Mesothelial cell of epicardium (in vitro differentiated cells): ENCODE measurements at places on chromosomes 6 and 20. TPM values are rescaled to one million over a fixed set of nuclear protein-coding genes. Genes with fewer than 3 reads are reported as not detected.

Gene ULBP2
- 0.23 to 0.42 TPM (median 0.24 TPM) in 3 replicates for total RNA-seq

GRCh38 chr6:124197148-124197547 is 393.5 kb downstream of the NKAIN2 start:
- H3K4me3 ChIP-seq, result no peak overlapping the region
- DNase-seq, result no peak
- H3K27me3 ChIP-seq, result no peaks in the 10 kb centered on the region
- no peaks in the 10 kb centered on the region for H3K36me3 ChIP-seq
- no peak overlapping the region for H3K27ac ChIP-seq

Gene MTFR2
- total RNA-seq, result 1.7 to 2.2 TPM (median 2.0 TPM) in 3 replicates

Gene IL20RA
- total RNA-seq, result 1.1 to 2.1 TPM (median 1.7 TPM) in 3 replicates

DNA sequence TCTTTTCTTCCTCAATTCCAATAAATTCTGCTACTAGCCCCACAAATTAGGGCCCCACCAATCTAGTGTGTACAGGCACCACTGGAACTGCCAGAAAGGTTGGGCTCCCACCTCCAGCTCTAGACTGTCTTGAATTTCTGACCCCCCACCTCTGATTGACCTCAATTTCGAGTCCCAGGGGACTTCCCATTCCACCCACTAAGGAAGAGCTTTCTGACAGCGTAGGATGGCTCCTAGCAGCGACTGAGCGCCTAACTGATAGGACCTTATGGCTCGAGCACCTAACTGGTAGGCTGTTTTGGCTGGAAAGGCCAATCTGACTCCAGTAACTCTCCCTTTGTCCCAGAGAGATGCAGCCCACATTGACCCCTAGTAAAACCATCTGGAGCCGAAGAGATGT is 171.6 kb upstream of the ZNF184 start:
- no peaks in the 10 kb centered on the region for H3K36me3 ChIP-seq
- no peak overlapping the region for H3K4me3 ChIP-seq
- peaks cover 9% of the 10 kb centered on the region for H3K4me1 ChIP-seq

DNA sequence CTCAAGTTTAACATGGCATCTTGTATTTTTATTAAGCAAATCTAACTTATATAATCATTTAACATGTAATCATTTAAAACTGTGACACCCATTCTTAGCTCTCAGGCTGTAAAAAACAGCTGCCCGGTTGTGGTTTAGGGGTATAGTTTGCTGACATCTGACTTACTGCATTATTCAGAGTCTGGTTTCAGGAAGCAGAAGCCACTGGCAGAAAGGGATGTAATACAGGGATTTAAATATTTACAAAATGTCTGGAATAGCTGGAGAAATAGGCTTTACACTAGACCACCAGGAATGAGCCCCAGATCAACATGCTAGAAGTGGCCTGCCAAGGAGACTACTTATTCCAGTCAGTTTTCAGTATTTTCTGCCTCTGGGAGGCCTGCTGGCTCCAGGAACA is 421.1 kb downstream of the CD109 start:
- no peak overlapping the region for H3K27ac ChIP-seq
- peaks cover 21% of the 10 kb centered on the region for H3K27me3 ChIP-seq
- H3K36me3 ChIP-seq, result no peaks in the 10 kb centered on the region
- H3K4me1 ChIP-seq, result no peaks in the 10 kb centered on the region
- H3K4me3 ChIP-seq, result no peak overlapping the region
